ENCODE measurements at places on chromosomes 11 and 22. TPM values are rescaled to one million over a fixed set of nuclear protein-coding genes. Genes with fewer than 3 reads are reported as not detected.

- DNase-seq: peak; percentile 60
Observed at GRCh38 chr22:45006964-45007390, 2.8 kb downstream of the PHF21B start.

DNA sequence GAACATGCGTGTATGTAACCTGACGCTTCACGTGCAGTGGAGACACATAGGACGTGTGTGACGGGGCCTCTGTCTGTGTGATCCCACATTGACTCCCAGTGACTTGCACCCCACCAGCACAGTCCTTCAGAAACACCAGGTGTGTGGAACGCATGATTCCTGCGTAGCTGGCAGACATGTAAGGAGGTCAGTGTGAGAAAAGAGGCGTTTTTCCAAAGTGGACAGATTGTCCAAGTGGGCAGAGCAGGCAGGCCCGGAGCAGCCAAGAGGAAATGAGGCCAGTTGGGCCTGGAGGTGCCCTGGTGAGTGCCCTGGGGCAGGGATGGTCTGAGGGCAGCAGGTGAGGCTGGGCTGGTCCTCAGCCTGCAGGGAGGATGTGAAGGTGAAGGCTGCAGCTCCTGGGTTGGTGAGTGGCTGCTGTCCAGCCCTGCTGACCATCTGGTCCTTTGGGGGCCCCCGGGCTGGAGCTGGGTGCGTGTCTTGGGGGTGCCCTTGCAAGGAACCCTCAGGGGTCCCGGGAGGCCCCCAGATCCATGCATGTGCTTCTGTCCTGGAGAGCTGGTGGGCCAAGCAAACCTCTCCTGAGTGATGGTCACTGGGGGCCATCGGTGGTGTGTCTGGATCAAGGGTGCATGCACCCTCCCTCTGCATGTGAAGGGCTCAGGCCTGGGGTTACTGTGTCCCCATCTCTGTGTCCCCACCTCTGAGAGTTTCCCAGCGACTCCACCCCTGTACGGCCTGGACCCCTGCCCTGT is 26.6 kb downstream of the SHANK3 start:
- no peak for DNase-seq

DNA sequence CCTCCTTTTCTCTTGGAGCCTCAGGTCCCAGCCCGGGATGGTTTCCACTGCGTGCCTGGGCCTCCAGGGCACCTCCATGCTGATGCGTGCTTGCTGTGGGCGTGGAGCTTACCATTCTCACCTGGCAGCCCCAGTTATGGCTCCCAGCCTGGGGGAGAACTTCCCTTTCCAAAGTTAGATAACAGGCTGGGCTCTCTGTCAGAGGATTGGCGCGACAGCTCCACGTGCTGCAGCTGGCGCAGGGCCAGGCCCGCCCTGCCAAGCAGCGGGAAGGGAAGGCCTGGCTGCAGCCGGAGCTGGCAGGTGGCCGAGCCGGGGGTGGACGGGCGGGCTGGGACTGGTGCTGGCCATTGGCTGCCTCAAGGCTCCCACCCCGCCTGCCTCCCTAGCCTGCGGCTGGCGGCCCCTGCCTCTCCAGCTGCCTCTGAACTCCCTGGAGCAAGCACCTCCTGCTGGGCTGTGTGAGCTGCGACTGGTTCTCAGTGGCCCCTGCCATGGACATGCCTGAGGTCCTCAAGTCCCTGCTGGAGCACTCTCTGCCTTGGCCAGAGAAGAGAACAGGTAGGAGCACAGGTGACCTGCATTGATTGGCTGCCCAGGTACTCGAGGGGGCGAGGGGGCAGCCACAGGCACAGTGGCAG is 14.6 kb upstream of the TEF start:
- peak; percentile 83 for DNase-seq

DNA sequence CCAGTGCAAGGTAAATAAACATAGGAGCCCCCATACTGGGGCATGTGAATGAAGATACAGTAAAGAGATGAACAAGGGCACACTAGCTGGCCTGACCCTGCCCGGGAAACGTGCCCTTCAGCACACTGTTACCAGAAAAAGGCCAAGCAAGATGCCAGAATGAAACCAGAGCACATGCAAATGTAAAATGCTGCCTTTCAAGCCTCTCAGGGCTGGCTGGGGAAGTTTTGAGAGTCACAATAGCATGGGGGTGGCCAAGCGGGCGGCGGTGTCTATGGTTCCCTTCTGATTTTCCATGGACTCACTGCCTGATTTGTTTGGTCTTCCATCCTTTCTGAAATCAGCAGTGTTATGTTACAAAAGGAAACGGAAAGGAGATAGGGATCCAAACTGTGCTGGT is 18.9 kb upstream of the SUSD2 start:
- DNase-seq: no peak

DNA sequence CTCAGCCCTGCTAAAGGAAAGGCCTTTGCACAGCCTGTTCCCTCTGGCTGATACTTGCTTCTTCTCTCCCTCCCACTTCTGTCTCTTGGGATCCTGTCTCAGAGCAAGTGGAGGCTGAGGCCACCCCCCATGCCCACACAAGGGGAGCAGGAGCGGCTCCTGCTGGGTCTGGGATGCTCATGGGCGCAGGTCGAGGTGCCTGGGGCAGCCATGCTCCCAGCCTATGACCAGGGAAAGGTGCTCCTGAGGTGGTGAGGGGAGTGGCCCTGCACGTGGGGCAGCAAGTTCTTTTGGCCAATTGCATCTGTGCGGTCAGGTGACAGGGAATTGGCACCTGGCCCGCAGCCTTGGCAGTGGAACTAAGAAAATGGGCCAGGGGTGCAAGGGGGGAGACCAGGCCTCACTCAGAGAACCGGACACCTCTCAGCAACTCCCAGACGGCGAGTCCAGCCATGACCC is 1.5 kb downstream of the MAPK11 start:
- DNase-seq: no peak

DNA sequence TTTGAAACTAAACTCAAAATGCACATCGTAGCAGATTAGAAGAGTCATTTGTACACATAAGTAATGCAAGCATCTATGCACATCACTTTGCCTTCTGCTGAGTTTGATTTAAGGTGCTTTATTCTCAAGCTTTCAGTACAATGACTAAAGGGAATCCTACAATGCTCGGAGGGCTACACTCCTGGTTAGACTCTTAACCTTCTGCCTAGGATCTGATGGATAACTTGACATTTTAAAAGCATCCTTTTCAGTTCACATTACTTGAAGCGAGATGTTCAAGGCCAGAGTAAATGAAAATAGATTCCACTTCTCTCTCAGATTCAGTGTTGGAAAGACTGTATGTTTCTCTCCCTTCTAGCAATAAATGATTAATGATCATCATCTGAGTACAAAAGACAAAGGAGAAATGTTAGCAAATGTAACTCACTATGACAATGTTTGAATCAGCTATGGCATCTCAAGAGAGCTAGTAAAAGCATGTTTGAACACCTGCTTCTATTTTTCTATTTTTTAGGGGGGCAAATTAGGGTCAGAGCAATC is 259.2 kb upstream of the ANO3 start:
- no peak for DNase-seq

DNA sequence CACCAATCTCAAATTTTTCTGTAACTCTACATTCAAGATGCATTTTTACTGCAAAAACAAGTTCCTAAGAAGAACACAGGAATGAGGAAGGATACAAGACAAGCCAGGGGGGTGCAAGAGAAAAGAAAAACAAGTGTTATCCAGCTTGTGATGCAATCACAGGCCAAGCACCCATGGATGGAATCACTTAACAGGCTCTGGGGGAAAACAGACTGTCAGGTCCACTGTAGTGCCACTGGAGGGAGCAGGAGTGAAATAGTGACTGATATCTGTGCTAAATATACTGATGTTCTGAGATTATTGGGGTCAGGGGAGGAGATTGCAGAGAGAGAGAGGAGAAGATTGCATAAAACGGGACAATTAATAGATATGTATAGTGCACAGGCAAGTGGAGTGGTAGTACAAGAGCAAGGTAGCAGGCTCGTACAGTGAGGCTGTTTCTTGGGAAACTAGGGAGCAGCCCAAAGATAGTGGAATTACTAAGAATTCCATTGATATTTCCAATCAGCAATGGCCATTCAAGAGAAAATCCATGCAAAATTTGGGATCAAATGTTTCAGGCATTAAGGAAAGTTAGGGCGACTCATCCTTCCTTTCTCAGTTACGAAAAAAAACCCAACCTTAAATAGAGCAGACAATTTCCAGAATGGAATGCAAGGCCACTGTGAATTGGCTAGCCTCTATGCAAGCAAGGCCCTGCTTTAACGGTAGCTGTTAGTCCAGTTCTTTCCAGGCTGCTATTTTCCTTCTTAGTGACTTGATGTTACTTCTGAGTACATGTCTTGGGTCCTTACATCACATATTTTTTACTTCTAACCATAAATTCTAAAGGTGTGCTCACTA is 52.2 kb upstream of the CEP126 start:
- DNase-seq: no peak

DNA sequence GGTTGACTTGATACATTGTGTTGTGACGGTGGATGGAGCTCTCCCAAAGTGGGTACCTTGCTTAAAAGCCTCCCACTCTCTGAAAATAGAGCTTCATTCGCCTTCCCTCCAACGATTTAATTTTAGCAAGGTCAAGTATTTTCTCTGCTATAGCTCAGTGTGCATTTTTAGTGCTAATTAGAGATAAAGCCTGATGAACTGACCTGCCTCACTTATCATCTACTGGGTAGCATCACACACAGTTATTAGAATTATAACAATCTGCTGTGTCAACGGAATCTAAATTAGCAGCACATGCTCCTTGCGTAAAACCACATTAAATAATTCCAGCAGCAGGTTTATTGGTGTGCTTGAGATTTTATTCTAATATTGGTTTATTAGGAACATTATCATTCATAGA is 701.7 kb downstream of the NELL1 start:
- DNase-seq: no peak

- DNase-seq: peak; percentile 93
Observed at GRCh38 chr11:8871171-8871775, 39.7 kb upstream of the AKIP1 start.

- DNase-seq: no peak
Observed at GRCh38 chr22:24583221-24584165, 9.4 kb downstream of the LRRC75B start.

DNA sequence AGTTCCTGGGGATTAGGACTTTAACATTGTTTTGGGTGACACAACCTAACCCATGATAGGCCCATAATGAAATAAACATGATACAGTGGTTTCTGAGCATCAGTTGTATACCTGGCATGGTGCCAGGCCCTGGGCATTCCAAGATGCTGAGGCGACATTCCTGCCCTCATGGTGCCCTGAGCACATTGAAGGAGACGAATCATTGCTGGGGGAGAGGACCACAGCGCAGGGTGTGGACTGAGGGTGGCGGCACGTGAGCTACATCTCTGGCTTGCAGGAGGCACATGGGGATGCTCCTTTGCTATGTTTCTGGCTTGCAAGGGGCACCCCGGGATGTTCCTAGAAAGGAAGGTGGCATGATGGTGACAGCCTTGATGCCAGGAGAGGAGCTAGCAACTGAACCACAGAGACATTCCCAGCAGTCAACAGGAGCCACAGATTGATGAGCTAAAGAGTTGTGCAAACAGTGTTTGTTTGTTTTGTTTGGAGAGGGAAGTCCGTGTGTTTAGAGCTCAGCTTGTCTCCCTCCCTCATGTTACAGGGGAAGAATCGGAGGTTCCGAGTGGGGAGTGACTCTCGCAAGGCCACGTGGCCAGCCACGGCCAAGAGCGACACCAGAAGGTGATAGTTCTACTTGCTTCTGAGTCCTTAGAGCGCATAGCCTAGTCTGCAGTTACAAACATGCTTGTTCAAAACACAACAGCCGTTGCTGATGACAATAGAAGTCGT is 106.4 kb downstream of the MIAT start:
- DNase-seq: peak; percentile 22

- DNase-seq: no peak
Observed at GRCh38 chr11:113567097-113567496, 91.9 kb upstream of the DRD2 start.

GRCh38 chr11:76282172-76282571 is 75.9 kb upstream of the WNT11 start:
- DNase-seq: no peak

- no peak for DNase-seq
Observed at GRCh38 chr11:58526721-58527120, 18.8 kb upstream of the OR5B21 start.

GRCh38 chr22:40560994-40561515 is 75.5 kb downstream of the MRTFA start:
- no peak for DNase-seq

DNA sequence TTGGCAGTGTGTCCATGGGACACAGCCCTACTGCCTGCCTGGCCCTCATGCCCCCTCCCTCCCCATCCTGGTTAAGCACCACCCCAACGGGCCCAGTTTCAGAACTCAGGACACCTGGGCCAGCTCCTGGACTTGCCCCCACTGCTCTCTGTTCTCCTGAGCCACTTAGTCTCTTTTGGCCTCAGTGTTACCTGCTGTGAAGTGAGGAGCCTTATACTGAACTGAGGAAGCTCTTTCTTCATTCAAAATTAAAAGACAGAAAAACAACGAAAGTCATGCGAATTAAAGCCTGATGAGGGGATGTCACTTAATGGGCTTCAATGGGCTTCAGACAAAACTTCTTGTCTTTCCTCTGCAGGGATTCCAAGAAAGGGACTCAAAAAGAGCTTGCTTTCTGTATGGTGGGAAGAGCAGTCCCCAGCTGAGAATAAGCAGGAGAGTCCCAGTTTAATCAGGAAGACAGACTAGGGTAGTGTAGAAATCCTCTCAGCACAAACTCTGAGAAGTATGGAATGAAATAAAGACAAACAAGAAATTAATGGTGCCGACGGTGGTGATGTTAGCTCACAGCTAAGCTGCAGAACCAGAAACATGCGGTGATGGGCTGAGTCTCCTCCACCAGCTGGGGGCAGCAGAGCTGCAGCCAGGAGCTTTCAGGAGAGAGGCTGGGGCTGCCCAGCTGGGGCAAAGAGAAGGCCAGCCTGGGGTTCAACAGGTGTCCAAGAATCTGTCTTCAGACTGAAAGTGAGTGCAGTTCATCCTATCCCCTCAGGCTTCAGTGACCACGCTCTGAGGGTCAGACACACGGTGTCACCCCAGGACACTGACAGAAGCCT is 101.0 kb downstream of the GGTLC2 start:
- no peak for DNase-seq

DNA sequence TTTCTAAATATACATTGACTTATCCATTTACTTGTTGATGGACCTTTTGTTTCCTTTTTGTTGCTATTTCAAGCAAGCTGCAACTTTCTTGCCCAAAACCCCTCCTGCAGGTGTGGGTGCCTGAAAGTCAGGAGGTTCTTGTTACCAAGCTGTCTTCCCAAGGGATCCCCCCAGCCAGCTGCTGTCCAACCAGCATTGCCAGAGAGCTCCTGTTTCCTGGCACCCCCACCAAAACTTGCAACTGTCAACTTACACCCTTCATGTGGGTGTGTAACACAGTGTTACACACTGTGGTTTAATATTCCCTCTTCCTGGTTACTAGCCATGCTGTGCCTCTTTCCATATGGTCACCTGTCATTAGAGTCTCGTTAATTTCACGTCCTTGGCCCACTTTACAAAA is 1.6 kb upstream of the KRTAP5-1 start:
- DNase-seq: no peak

HIPK3 gene
- 39.8 TPM for polyA plus RNA-seq

OR56B4 gene
- 0.22 TPM for polyA plus RNA-seq

NXPE1 gene
- polyA plus RNA-seq: not detected

ZNF214 gene
- polyA plus RNA-seq: 14.2 TPM

ANKK1 gene
- polyA plus RNA-seq: 0.21 TPM

TIGD3 gene
- 0.62 TPM for polyA plus RNA-seq

MYO18B gene
- 0.55 TPM for polyA plus RNA-seq

OR2AG2 gene
- 0.05 TPM for polyA plus RNA-seq

OR51B2 gene
- not detected for polyA plus RNA-seq

LYVE1 gene
- polyA plus RNA-seq: 66.4 TPM
